ENCODE measurements at places on chromosomes 7 and 10.

- no peak for DNase-seq
These were observed 49.2 kb downstream of the CHST3 start for GRCh38 chr10:72013202-72013945.

DNA sequence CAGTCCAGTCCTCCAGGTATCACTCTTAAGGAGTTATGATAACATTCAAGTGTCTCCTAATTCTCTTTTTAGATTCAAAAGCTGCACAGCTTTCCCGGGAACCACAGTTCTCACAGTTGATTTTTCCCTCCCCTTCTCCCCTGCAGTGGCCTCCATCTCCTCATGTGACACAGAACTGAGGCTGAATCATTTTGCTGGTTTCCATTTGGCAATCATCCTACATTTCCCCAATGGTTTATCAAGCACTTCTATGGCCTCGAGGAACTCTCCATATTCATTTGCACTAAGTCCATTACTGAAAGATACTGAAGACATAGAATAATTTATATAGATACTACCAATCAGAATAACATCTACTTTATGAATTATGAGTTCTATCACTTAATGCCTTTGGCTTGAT is 484.9 kb downstream of the GPAM start:
- no peak for DNase-seq

DNA sequence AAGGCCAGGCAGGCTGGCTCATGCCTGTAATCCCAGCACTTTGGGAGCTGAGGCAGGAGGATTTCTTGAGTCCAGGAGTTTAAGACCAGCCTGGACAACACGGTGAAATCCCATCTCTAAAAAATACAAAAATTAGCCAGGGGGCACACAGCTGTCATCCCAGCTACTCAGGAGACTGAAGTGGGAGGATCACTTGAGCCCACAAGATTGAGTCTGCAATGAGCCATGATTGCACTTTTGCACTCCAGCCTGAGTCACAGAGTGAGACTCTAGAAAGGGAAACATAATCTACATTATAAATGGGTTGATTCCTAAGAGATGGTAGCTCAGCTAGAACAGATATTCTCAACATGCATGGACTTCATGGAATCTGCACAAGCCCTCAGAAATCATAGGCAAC is 6.3 kb upstream of the LIPF start:
- peak; percentile 21 for DNase-seq

DNA sequence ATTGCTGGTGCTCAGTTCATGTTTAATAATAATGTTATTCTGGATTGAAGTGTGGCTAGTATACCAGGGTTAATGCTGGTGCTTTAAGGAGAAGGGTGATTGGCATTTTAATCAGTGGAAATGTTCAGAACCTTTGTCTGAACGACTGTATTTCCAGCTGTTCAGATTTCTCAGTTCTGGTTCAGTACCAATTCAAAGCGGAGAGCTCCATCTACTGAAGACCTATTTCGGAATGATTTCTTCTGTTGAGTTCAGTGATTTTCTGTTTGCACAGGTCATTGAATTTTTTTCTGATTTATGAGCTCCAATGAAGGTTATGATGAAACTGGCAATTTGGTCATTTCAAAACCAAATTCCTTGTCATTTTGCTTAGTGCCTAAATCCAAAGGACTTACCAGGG is 160.1 kb downstream of the EXOC4 start:
- no peak for DNase-seq

DNA sequence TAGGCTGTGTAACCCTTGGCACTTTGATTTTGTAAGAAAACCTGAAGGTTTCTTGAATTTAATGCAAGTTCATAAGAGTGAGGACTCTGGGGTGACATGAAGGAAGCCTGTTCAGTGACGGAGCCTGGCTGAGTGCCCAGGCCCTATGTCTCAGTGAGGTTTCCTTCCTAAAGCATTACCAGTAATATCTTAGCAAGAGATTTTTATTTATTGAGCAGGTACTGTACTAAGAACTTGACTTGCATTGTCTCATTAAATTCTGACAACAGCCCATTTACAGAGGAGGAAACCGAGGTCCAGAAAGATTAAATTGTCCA is 197.2 kb downstream of the HECW1 start:
- no peak for DNase-seq

- DNase-seq: no peak
These were observed 104.3 kb downstream of the KIAA1217 start for GRCh38 chr10:24313283-24313682.

GRCh38 chr7:101128040-101128834 is 1.3 kb downstream of the SERPINE1 start:
- DNase-seq: peak; percentile 77

- DNase-seq: no peak
These were observed 109.4 kb upstream of the ACBD5 start for GRCh38 chr10:27349987-27350386.

DNA sequence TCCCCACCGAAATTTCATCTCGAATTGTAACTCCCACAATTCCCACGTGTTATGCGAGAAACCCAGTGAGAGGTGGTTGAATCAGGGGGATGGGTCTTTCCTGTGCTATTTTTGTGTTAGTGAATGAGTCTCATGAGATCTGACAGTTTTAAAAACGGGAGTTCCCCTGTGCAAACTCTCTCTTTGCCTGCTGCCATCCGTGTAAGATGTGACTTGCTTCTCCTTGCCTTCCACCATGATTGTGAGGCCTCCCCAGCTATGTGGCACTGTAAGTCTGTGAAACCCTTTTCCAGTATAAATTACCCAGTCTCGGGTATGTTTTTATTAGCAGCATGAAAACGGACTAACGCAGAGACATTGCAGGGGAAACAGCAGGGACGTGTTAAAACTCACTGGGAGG is 5.3 kb upstream of the OLAH start:
- DNase-seq: no peak

DNA sequence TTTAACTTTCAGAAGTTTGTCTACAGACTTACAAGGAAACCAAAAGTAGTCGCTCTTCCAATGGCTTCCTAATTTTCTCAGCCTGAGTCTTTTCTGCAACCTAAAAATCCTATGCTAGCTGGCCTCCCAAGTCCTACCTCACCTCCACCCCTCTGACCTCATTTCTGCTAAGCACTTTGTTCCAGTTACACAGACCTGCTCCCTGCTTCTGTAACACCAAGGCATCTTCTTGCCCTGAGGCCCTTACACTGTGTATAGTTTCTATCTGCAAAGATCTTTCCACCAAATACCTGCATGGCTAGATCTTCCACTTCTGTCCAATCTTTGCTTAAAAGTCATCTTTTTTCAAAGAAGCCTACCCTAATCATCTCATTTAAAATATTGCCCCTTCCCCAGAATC is 1.9 kb upstream of the SNX13 start:
- no peak for DNase-seq

DNA sequence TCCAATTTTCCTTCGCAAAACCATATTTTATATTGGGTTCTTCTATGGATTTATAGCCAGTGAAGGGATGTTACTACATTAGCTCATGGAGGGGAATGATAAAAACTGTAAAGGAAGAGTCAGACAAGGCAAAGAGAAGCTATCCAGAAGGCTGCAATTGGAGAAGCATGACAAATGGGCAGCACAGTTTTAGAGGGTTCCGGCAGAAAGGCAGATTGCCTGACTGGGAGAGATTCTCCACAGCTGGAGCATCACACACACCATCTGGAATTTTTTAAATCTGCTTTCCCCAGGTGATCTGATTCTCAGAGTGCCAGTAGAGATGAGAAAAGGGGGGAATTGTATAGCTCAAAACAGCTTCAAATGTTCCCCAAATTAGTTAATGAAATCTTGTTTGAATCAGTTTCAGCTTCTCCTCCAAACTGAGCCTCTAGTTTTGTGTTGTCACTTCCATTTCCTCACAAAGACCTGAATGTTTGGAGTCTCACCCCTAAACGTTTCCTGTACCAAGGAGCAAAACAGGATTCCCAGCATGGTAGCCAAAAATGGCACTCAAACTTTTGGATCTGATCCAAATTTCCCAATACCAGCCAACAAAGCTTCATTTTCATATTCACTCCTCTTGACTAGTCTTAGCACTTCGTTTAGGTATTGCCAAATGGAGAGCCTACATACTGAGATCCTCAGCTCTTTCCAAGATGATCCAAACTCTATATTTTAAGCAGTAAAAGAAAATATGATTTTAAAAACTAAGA is 177.5 kb downstream of the HPSE2 start:
- DNase-seq: no peak

DNA sequence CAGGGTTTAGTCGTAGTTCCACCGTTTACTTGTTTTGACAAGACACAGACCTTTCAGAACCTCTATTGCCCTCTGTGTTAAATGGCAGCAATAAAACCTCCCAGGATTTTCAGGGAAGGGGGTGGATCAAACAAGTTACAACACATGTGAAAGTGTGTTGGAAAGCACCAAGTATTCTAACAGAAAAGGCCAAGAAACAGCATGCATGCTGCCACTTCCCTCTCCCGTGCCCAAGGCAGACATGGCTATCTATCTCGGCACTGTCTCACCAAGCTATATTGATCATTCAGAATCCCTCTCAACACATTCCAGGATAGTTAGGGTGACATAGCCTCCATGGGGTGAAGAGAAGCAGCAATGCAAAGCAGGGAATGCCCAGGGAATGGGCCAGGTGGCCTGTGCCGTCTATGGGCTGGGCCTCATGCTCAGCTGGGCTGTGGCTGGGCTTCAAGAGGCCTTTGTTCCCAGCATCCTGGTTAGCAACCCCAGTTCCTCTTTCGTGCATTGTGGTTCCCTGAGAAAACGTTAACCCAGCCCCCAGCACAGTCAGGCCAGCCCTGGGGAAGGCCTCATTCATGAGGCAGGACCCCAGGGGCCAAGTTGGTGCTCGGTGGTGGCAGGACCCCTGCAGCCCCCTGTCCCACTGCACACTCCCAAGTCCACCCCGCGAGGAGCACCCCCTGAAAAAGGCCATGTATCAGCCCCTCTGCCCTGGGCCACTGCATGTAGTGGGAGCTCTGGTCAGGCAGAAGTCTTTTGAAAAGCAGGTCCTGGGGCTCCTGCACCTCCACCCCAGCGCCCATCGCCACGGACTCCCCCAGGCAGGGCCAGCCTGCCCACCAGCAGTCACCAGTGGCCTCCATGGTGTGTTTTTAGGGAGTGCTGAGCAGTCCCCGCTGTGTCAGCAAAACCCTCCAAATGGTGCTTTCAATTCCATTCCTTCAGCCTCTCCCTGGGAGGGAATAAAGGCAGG is 25.5 kb downstream of the VSIR start:
- DNase-seq: no peak
